Stimulated activated CD4-positive, alpha-beta T cell treated with anti-CD3 and anti-CD28 coated beads, Interleukin-1b, Interleukin-23, amount 100 ng/mL, for 1 hour (primary cell): ENCODE measurements at places on chromosomes 16 and 17.

DNA sequence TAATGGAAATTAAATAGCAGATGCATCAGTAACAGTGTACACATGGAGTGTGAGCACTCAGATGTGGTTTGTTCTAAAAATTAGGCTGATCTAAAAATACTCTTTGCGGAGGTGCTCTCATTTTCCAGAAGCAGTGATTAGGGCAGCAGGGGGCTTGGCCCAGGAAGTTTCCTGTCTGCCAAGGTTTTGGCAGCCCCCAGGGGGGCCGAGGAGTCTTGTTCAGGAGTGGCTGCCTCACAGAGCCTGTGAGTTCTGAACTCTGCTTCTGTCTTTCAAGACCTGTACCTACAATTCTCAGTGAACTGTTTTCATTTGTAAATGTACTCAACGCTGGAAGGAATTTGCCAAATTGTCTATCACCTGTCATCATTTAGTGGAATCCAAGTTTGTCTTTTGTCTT is 388.4 kb upstream of the CDH11 start:
- DNase-seq: no peak

DNA sequence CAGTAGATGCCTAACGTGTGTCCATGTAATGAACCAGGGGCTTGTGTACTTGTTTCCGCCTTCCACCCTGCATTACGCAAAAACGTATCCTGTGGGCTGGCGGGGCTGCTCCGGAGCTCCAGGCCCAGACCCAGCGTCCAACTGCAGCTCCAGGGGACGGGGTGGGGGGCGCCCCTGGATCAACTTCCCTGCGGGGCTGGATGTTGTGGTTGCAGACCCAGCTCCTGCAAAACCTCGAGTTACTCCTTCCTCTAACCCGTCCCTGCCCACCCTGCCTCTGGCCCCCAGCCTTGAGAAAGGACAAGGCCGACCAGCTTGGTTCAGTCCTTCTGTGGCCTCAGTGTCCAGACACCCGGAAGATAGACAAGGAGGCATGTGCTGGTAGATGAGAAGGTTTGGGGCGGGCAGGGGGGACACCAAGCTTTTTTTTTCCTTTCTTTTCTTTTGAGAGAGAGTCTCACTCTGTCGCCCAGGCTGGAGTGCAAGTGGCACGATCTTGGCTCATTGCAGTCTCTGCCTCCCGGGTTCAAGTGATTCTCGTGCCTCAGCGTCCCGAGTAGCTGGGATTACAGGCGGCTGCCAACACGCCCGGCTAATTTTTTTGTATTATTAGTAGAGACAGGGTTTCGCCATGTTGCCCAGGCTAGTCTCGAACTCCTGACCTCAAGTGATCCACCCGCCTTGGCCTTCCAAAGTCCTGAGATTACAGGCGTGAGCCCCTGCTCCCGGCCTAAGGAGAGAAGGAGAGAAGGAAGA is 731 bp upstream of the EXOC7 start:
- DNase-seq: no peak

DNA sequence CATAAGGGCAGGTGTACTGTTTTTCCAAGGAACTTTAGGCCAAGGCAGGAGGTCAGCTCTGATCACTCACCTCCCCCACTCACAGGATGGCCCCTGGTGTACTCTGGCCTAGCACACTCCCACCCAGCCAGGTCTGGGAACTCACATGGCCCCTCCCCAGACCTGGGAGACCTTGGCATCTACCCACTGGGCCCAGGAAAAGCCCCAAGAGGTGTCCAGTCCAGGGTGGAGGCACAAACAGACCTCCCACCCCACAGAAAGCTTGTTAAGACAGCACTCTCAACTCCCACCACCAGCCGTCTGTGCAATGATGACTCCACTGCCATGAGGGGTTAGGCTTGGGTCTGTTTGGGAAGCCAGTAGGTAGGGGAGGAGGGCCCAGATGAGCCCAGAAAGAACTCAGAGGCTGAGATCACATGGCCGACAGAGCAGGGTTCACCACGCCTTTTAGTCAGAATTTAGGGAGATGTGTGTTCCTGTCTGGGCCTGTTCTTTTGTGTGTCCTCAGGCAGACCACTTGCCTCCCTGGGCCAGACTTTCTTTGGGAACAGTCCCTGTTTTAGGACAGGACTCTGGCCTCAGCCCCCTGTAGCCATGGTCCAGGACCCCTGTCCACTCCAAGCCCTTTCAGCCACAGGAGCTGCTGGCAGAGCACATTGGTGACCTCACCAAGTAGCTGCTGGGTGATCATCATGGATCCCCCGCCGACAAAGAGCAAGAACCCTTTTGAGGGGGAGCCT is 12.1 kb upstream of the CBFB start:
- no peak for DNase-seq

DNA sequence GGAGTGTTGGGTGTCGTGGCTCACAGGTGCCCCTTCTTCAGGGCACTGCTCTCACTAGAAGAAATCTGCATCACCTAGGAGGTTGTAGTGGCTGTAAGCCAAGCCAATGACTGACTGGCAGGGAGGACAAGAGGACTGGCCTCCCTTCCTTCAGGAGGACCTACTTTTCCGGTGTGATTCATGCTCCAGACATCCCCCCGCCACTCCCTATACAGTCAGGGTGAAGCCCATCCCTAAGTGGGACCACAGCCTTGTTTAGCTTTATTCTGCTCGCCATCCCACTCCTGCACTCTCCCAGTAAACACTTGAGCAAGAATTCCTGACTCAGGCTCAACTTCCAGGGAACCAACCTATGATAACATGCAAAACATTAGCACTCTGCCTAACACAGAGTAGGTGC is 67.0 kb downstream of the PLCG2 start:
- no peak for DNase-seq

- peak; percentile 4 for DNase-seq
Measured at GRCh38 chr17:30290696-30291542, 825 bp downstream of the BLMH start.

- DNase-seq: peak; percentile 87
Measured at GRCh38 chr16:31476303-31477219, 4.6 kb downstream of the TGFB1I1 start.

GRCh38 chr17:42309986-42310786 is 21.9 kb downstream of the STAT5A start:
- no peak for DNase-seq

- DNase-seq: no peak
Measured at GRCh38 chr17:82221341-82221902, 7.4 kb upstream of the SLC16A3 start.

GRCh38 chr16:58499092-58499511 is 841 bp upstream of the NDRG4 start:
- DNase-seq: no peak
